Globus pallidus (tissue), 1 donor: ENCODE measurements at places on chromosomes 3 and 15.
A peak's percentile ranks its signal among the peaks of the same experiment; 100 is the strongest.

DNA sequence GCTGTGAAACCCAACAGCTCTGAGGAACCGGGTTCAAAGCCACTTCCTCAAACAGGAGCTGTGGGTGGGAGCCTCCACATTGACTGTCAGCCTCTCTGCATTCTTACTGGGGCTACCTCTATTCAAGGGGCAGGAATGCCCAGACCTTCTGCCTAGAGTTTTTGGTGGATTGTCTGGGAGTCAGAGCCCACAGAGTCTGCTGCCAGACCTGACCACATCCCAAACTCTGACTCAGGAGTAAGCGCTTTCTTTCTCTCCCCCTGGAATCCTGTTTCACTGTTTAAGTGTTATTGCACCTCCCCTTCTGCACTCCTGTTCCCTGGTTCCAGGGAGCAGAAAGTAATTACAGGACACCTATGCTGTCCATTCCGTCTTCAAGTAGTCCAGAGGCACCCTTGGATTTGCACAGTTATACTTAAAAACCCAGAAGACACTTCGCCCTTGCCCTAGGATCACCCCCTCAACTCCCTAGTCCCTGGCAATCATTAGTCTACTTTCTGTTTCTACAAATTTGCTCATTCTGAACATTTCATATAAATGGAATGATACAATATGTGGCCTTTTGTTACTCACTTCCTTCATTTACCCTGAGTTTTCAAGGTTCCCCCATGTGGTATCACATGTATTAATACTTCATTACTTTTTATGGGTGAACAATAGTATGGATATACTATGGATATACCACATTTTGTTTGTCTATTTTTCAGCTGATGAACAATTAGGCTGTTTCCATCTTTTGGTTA, 37.9 kb upstream of the TJP1 start:
- no peak for DNase-seq

- no peak for DNase-seq
Observed at GRCh38 chr3:102481050-102481449, 46.2 kb downstream of the ZPLD1 start.

- no peak for DNase-seq
Observed at GRCh38 chr3:190560013-190560895, 46.4 kb downstream of the IL1RAP start.

GRCh38 chr15:59917504-59918157, 86.5 kb upstream of the FOXB1 start:
- peak; percentile 9 for DNase-seq

- DNase-seq = no peak
Observed at GRCh38 chr3:20173844-20174410, 12.1 kb downstream of the SGO1 start.

GRCh38 chr15:29864501-29864900, 42.2 kb upstream of the TJP1 start:
- DNase-seq = no peak

DNA sequence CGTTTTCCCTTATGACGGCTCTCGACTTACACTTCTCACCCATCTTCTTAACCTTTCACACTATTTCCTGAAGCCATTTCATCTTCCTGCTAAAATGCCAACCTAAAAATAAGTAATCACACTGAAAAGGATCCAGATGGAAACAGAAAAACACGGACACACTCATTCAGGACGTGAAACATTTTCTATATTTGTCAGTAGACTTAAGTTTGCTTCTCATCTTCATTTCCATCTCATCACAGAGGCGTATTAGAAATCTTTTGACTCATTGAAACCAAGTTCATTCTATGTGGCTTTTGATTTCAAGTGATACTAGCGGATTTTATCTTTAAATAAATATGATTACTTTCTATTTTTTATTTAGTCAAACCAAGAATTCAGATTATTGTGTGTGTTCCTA, 27.4 kb upstream of the DLG1 start:
- DNase-seq = no peak

DNA sequence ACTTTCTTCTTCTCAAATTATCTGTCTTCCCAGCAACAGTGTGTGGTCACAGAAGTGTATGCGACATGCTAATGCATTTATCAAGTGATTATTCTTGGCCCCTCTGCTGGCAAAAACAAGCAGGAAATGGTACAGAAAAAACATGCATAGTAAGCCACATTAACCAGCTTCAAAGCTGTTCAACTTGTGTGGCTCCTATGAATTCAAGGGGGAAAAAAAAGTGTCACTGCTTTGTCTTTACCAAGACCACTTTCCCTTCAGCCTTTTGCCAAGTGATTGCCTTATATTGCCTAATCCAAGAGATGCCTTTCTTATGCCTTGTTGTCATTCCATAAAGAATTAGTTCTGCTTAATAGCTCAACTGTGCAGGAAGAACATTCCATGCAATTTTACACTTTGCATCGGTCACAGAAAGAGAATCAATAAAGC, 39.1 kb downstream of the PRTG start:
- DNase-seq = no peak
